Spleen (tissue), 13 donors: ENCODE measurements at places on chromosomes 4 and X.
A peak's percentile ranks its signal among the peaks of the same experiment; 100 is the strongest.

GRCh38 chr4:110586131-110586850 is 36.6 kb downstream of the PITX2 start:
- no peaks in the 10 kb centered on the region for H3K36me3 ChIP-seq
- DNase-seq = no peak
- no peak overlapping the region for H3K27ac ChIP-seq
- H3K4me3 ChIP-seq = no peak overlapping the region
- no peaks in the 10 kb centered on the region for H3K27me3 ChIP-seq

DNA sequence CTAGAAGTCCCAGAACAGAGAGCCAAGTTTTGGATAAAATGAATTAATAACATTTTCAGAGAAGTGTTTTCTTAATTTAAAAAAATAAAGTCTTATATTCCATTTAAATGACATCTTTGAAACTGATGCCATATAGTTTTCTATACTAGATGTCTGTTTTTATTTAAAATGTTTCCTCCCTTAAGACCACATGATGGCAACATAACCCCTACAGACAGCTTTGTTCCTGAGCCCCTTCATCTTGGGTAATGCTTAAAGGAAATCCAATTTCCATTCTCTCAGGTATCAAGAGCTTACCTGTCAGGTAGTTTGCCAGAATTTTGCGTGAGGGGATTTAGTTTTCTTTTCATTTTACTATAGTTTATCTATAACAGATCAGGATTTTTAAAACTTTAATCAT is 181.4 kb upstream of the UGT8 start:
- H3K36me3 ChIP-seq = no peaks in the 10 kb centered on the region
- no peak overlapping the region for H3K27ac ChIP-seq
- H3K4me1 ChIP-seq = no peaks in the 10 kb centered on the region
- no peak overlapping the region for H3K4me3 ChIP-seq
- no peaks in the 10 kb centered on the region for H3K27me3 ChIP-seq

DNA sequence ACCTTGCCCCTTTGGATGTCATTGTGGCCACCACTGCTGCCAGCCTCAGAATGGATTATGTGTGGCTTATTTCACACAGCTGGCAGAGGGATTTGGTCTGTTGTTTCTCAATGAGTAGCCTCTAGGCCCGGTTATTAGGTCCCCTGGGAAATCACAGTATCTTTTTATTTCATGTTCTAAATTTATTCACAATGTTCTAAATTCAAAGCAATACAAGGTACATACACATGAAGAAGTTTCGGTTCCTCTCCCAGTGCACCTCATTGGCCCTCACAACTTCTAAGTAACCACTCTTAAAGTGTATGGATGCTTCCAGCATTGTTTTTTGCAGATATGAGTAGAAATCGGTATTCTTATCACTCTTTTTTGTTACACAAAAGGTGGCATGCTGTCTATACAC is 262.7 kb downstream of the RCHY1 start:
- no peaks in the 10 kb centered on the region for H3K27me3 ChIP-seq
- no peak overlapping the region for H3K4me3 ChIP-seq
- no peaks in the 10 kb centered on the region for H3K36me3 ChIP-seq
- no peak overlapping the region for H3K27ac ChIP-seq
- no peak for DNase-seq
- no peaks in the 10 kb centered on the region for H3K4me1 ChIP-seq

DNA sequence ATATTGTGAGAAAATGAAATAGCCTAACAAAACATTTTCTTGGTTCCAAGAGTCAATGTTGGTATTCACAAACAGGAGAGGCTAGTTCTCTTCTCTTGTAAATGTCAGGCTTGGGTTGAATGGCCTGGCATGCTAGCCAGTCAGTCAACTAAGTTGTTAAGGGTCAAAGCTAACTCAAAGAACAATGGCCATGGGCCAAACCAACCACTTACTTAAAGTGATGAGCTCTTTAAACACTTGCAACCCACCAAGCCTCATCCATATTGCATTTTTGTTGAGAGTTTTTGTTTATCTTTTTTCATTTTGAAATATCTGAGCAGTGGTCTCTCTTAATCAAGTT is 394.5 kb downstream of the RAB28 start:
- H3K36me3 ChIP-seq = no peaks in the 10 kb centered on the region
- H3K4me3 ChIP-seq = no peak overlapping the region
- H3K27me3 ChIP-seq = no peaks in the 10 kb centered on the region
- H3K4me1 ChIP-seq = no peaks in the 10 kb centered on the region
- DNase-seq = no peak
- no peak overlapping the region for H3K27ac ChIP-seq

DNA sequence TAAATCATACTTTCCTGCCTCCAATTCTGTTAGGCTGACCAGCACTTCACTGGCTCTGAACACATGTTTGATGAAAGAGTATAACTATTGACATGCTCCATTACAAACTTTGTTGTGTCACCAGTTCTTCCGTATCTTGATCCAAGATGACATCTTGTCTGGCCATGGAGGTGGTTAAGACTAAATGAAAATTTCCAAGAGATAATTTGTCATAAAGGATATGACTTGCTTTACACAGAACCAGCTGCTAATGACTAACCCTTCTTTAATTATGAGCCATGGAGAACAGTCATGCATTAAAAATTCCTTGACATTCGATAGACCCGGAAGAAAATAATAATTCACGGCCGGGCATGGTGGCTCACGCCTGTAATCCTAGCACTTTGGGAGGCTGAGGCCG is 17.7 kb upstream of the N4BP2 start:
- no peaks in the 10 kb centered on the region for H3K27me3 ChIP-seq
- H3K4me1 ChIP-seq = no peaks in the 10 kb centered on the region
- no peak for DNase-seq
- no peak overlapping the region for H3K27ac ChIP-seq
- no peaks in the 10 kb centered on the region for H3K36me3 ChIP-seq
- no peak overlapping the region for H3K4me3 ChIP-seq

- H3K36me3 ChIP-seq = no peaks in the 10 kb centered on the region
- no peaks in the 10 kb centered on the region for H3K4me1 ChIP-seq
- no peak overlapping the region for H3K27ac ChIP-seq
- H3K27me3 ChIP-seq = no peaks in the 10 kb centered on the region
- H3K4me3 ChIP-seq = no peak overlapping the region
- DNase-seq = no peak
These were observed 340.5 kb downstream of the GALNTL6 start for GRCh38 chr4:172153719-172154118.

GRCh38 chrX:150478496-150479492 is 89.6 kb upstream of the MTM1 start:
- peak overlapping the region; percentile 3 for H3K4me3 ChIP-seq
- no peaks in the 10 kb centered on the region for H3K27me3 ChIP-seq
- H3K27ac ChIP-seq = peak overlapping the region; percentile 45
- H3K36me3 ChIP-seq = no peaks in the 10 kb centered on the region
- H3K4me1 ChIP-seq = peaks cover 16% of the 10 kb centered on the region
- no peak for DNase-seq

GRCh38 chr4:53365121-53365485 is 758 bp downstream of the SCFD2 start:
- H3K36me3 ChIP-seq = no peaks in the 10 kb centered on the region
- no peak for DNase-seq
- H3K27ac ChIP-seq = no peak overlapping the region
- peak overlapping the region; percentile 89 for H3K4me3 ChIP-seq
- H3K4me1 ChIP-seq = peaks cover 35% of the 10 kb centered on the region

DNA sequence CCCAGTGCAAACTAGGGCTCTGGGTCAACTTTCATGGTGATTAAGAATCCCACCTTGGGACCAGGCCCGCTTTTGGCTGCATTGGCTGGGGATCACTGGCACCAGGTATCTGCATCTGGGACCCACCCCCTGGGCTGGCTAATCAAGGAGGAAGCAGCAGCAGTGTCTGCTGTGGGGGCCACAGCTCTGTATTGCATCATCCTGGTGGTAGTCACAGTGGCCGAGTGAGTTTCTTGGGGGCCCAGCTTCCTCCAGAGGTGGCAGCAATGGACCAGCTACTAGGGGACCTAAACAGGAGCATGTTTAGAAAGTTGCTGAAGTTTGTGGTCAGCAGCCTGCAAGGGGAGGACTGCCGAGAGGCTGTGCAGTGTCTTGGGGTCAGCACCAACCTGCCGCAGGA is 15.7 kb downstream of the LNX1 start:
- no peak for DNase-seq
- no peaks in the 10 kb centered on the region for H3K36me3 ChIP-seq
- no peak overlapping the region for H3K27ac ChIP-seq
- no peak overlapping the region for H3K4me3 ChIP-seq
- no peaks in the 10 kb centered on the region for H3K27me3 ChIP-seq
- H3K4me1 ChIP-seq = peaks cover 9% of the 10 kb centered on the region

- DNase-seq = no peak
- no peaks in the 10 kb centered on the region for H3K4me1 ChIP-seq
- H3K36me3 ChIP-seq = no peaks in the 10 kb centered on the region
- no peak overlapping the region for H3K27ac ChIP-seq
- no peak overlapping the region for H3K4me3 ChIP-seq
These were observed 186.9 kb upstream of the SPOCK3 start for GRCh38 chr4:167421201-167421600.

DNA sequence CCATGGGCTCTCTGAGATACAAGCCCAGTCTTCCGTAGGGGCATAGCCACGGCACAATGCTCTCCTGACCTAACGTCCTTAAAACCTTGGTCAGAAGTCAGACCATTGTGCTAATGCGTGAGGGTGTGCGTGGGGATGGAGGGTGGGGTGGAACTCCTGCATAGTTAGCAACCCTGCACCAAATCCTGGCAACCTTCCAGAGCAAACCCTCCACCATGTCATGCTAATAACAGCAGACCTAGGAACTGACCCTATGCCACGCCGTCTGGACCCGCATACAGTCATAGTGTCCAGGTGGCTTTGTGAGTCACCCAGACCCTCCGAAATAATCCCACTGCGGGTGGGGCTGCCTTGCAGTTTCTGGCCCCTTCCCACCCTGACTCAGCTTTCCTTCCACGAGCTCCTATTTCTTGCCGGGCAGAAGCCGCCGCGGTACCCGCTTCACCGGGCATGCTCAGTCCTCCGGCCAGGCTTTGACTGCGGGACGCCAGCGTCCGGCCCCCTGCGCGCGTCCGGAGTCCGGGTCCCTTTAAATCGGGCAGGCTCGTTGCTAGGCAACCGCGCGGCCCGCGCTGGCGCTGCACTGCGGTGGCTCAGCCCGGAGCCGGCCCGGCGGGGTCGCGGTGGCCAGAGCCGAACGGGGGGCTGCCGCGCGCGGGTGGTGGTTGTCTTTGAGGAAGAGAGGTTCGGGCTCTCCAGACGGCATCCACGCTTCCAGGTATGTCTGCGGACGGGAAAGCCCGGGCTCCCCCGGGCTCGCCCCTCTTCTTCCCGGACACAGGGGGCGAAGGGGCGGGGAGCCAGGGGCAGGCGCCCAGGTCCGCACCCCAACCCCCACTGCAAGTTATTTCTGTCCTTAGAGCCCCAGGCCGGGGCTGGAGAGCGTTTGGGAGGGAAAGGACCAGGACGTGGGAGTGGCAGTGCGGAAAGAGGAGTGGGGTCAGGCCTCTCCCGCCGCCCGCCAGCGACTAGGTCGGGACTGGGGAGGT is at the start of gene CCDC160:
CCDC160 (plus strand) TSS at position 557 of the 989 bp plus-strand sequence. CDS start 7,619 bp downstream, outside the sequence.
- peak within 1 kb of the TSS; percentile 9 for H3K4me3 ChIP-seq
- H3K4me1 ChIP-seq = no peaks in the 10 kb centered on the region
- DNase-seq = peak; percentile 81
- H3K36me3 ChIP-seq = no peaks in the 10 kb centered on the region

GRCh38 chr4:1789552-1789951 is 3.5 kb upstream of the FGFR3 start:
- H3K27ac ChIP-seq = no peak overlapping the region
- no peak for DNase-seq
- H3K36me3 ChIP-seq = no peaks in the 10 kb centered on the region
- no peak overlapping the region for H3K4me3 ChIP-seq

DNA sequence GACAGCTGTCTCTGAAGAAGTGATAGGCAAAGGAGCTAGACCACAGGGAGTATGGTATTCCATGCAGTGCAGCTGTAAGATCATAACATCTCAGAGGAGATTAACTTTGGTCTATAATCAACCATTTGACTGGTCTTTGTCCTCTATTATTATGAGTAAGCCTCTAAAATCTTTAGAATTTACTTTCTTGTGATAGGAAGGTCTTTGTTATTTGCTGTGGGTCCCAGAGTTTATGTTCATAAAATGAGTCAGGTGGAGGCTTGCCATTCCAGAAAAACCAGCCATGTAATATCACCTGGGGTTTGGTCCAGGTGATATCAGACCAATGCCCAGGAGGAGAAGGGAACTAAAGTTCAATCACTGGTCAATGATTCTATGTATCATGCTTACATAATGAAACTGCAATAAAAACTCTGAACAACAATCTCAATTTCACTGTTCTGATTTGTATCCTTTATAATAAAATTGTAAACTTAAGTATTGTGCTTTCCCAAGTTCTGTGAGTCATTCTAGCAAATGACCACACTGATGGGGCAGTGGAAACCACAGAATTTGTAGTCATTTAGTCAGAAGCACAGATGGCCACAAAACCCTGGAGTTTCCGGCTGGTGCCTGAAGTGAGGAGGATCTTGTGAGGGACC is 239.6 kb upstream of the TRAM1L1 start:
- no peaks in the 10 kb centered on the region for H3K4me1 ChIP-seq
- H3K36me3 ChIP-seq = no peaks in the 10 kb centered on the region
- DNase-seq = no peak
- no peak overlapping the region for H3K27ac ChIP-seq
- H3K27me3 ChIP-seq = no peaks in the 10 kb centered on the region

GRCh38 chrX:17679820-17680219 is 57.5 kb upstream of the SCML1 start:
- DNase-seq = no peak
- H3K4me3 ChIP-seq = no peak overlapping the region
- no peak overlapping the region for H3K27ac ChIP-seq
- H3K4me1 ChIP-seq = no peaks in the 10 kb centered on the region

DNA sequence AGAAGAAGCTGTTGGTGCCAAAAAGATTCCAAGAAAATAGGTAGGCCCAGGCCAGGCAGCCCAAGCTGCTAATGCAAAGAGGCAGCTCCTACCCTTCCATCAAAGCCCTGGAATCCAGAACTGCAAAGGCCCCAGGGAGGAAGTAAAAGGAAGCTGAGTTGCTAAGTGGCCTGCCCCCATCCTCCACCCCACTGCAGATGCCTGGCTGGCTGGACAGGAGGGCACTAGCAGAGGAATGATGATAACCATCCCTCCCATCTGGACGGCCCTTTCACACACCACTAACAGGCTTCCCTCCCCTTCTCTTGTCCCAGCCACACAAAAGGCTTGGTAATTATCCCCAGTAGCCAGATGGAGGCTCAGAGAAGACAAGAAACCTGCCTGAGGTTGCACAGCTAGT is 32.4 kb upstream of the PJA1 start:
- no peak overlapping the region for H3K27ac ChIP-seq
- no peaks in the 10 kb centered on the region for H3K36me3 ChIP-seq
- H3K27me3 ChIP-seq = no peaks in the 10 kb centered on the region
- no peaks in the 10 kb centered on the region for H3K4me1 ChIP-seq
- H3K4me3 ChIP-seq = no peak overlapping the region

- no peaks in the 10 kb centered on the region for H3K36me3 ChIP-seq
- peaks cover 5% of the 10 kb centered on the region for H3K27me3 ChIP-seq
- no peak overlapping the region for H3K4me3 ChIP-seq
- no peaks in the 10 kb centered on the region for H3K4me1 ChIP-seq
- no peak for DNase-seq
These were observed 210.7 kb upstream of the EOLA2 start for GRCh38 chrX:150148749-150149672.
